ENCODE measurements at places on chromosomes 5 and 9.

DNA sequence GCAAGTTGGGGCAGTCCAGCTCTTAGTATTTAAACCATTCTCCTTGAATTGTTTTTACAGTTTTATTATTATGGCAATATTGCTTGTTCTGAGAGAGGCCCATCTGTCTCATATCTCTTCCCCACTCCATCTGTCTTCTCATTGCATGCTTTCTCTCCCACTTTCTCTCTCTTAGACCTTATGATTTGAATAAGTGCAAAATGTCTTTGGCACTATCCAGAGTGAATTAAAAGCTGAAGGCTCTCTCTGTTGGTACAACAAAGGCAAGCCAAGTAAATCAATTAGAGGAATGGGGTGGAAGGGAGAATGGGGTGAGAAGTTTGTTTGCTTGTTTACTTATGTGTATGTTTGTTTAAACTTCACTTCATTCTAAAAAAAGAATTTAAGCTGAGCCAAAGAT is 195.3 kb upstream of the RFX3 start:
- no peak for DNase-seq

DNA sequence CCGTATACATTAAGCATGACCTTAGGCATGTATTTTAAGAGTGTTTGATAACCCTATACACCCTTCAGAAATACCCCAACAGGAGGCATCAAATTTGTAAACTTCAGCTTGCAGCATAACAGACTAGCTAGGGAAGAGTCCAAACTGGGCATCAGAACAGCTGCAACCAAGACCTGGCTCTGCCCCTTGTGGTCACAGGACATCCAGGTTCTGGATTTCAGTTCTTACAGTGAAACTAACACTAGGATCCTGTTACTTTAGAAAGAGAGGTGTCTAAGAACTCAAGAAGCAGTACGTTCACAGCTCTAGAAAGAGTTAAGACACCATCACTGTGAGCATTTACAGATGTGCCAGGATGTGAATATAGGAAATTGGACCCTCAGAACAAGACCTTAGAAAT is 229.8 kb downstream of the BNC2 start:
- DNase-seq: no peak

GRCh38 chr9:29796291-29796952 is 2223.1 kb upstream of the C9orf72 start:
- DNase-seq: no peak

- DNase-seq: no peak
Measured at GRCh38 chr5:89297066-89297465, 414.1 kb upstream of the MEF2C start.

- DNase-seq: no peak
Measured at GRCh38 chr9:35718721-35719511, 13.1 kb downstream of the TLN1 start.
